ENCODE measurements at places on chromosomes 2 and 18.

DNA sequence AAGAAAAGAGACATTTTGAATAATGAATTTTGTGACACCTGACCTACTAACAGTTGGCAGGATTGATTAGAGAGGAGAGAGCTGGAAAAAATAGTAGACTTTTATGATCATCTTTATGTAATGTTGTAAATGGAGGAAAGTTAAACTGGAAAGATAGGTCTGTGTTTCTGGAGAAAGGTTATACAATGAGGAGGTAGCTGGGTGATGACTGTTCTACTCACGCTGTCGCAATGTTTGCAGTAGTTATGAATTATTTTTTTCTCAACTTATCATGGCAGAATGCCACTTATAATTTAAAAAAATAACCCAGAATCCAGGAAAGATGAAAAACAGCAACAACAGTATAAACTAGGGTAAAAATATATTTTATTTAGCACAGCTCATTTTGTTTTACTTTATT lies 364.9 kb downstream of the SPAG16 start:
- no peak for DNase-seq

DNA sequence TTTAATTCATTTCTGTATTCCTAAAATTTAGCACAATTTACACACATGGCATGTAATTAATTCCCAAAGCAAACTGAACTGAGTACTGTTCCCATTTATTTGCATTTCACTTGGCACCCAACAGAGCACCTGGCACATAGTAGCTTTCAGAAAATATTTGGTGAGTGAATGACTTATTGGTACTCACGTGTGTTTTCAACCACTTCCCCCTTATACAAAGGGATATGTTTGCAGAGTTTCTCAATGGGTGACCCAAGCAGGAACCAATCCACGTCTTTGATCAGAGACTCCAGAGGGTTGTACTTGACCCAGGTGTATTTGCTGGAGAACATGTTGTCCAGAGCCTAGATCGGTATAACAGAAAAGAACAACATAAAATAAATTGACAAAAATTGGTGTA lies 6.6 kb downstream of the GKN2 start:
- DNase-seq, result no peak

GRCh38 chr2:146496248-146496647 lies 1348.6 kb upstream of the ACVR2A start:
- no peak for DNase-seq

DNA sequence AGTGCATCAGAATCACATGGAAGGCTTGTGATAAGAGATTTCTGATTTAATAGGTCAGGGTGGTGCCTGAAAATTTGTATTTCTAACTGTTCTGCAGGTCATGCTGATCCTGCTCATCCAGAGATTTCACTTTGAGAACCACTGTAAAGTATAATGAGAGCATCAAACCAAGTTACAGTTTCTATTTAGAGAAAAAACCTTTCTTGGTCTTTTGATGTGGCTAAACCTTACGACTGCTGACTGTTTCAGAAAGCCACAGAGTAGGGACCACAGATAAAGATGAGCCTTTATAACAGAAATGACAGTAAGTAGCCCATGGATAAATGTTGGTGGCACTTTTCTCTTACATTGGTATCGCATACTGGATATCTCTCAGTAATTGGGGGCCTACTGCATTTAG lies 109.4 kb upstream of the FANCL start:
- DNase-seq, result peak; percentile 12

GRCh38 chr2:220154304-220154703 lies 526.9 kb downstream of the SLC4A3 start:
- DNase-seq, result no peak

DNA sequence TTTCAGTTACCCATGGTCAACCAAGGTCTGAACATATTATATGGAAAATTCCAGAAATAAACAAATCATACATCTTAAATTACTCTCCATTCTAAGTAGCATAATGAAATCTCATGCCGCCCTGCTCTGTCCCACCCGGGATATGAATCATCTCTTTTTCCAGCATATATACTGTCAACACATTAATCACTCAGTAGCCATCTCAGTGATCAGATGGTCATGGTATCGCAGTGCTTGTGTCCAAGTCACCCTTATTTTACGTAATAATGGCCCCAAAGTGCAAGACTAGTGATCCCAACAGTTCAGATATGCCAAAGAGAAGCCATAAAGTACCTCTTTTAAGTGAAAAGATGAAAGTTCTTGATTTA lies 43.8 kb downstream of the OSBPL6 start:
- DNase-seq, result no peak

DNA sequence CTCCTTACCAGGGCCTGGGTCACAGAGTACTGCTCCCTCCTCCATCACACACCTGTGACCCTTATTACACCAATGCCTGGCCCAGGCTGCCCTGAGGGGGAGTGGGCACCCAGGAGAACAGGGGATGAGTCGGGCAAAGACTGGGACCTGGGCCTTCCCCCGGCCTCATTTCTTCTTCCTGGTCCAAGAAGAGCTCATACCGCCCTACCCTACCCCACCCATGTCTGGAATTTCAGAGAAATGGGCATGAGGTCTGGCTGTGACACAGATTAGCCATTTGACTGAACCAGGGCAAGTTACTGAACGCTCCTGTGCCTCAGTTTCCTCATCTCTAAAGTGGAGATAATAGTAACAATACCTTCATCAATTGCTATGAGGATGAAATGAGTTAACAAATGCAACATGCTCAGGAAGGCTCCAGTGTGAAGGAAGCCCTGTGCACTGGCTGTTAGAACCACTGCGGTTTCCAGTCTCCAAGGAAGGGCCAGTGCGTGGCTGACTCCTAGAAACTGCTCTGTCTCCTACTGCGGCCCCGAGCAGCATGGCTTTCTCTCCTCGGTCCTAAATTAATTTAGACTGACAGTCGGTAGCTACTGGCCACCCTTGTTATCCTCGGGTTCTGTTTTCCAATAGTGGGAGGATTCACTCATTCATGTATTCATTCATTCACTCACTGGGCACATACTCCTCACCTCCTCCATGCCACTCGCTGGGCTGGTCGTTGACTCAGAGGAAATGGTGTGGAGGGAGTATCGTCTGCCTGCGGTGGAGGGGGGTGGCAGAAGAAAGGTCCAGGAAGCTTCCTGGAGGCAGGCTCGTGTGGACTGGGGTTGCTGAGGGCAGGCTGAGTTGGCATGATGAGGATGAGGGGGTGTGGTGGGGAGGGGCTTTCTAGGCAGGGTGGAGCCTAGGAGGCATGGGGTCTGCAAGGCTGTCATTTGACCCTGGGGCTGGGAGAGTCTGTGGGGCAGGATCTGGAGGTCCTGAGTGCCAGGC lies 175.6 kb downstream of the GLI2 start:
- DNase-seq, result no peak

- DNase-seq, result no peak
Measured at GRCh38 chr18:9329471-9329870, 5.1 kb upstream of the TWSG1 start.

GRCh38 chr18:8121942-8122480 lies 487.2 kb upstream of the RAB12 start:
- no peak for DNase-seq

GRCh38 chr2:176491172-176491904 lies 222.1 kb downstream of the MTX2 start:
- peak; percentile 91 for DNase-seq

GRCh38 chr2:135337071-135337470 lies 193.9 kb downstream of the ZRANB3 start:
- no peak for DNase-seq

DNA sequence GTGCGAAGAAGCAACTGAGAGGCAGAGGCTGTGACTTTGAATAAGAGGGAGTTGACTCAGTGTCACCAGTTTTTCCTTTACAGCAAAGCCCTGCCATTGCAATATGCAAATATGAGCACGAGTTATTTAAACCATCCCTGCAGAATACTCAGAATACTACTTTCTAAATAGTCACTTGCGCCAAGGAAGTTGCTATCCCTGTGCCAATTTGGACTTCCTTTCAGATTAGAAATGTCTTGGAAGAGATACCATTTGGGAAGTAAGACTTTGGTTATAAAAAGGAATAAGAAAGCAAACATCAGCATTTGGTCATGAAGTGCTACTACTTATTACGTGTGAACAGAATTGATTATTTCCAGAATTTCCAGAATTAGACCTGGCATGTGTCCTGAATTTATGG lies 151.8 kb upstream of the MYT1L start:
- no peak for DNase-seq

DNA sequence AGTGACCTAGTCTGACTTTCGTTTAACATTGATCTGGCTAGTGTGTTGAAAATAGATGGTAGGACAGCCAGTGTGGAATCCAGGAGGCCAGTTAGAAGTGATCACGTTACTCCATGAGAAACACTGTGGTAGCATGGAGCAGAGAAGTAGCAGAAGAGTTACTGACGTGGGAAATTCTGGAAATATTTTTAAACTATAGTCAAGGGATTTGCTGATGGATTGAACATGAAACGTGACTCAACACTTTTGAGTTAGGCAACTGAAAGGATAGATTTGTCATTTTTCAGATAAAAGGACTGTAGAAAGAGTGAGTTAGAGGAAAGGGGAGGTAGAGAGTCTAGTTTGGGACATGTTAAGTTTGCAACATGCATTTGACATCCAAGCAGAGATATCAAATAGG lies 130.4 kb downstream of the IRS1 start:
- no peak for DNase-seq

GRCh38 chr2:160290598-160290997 lies 90.5 kb upstream of the ITGB6 start:
- no peak for DNase-seq

DNA sequence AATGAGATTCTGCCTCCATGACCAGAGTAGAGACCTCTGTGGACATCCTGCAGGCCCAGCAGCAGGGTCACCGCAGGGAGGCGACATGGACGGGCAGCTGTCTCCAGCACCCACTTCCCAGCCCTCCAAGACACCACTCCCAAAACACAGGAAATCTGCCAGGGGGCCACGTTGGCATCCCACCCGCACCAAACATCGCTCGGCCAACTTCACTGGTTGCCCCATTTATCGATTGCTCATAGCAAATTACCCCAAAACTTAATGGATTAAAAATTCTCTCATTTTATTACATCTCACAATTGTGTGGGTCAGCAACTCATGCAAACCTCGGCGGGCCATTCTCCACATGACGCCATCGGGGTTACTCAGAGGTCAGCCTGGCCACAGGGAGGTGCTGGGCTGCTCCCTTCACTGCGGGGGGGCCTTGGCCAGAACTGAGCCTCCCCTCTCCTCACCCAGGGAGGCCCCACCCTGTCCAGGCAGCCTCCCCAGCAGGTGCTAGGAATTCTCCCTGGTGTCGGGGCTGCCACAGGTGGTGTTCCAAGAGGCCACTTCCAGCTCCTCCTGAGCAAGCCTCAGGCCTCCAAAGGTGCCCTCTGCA lies 420.7 kb upstream of the MYT1L start:
- no peak for DNase-seq

DNA sequence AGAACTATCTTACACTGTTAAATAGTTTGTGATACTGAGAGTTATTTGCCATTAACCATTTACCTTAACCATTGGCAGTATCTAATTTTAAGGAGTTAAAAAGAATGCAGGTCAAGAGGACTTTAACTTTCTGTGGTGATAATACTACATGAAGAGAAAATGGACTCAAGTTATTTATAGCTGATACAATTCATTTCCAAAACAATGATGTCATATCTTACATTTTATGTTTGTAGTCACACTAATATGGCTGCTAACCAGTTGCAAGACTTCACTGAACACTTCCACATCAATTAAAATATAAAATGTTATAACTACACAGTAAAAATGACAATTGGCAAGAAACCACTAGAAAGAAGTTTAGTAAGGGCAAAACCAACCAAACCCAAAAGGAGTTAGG lies 77.7 kb downstream of the CDH2 start:
- no peak for DNase-seq

DNA sequence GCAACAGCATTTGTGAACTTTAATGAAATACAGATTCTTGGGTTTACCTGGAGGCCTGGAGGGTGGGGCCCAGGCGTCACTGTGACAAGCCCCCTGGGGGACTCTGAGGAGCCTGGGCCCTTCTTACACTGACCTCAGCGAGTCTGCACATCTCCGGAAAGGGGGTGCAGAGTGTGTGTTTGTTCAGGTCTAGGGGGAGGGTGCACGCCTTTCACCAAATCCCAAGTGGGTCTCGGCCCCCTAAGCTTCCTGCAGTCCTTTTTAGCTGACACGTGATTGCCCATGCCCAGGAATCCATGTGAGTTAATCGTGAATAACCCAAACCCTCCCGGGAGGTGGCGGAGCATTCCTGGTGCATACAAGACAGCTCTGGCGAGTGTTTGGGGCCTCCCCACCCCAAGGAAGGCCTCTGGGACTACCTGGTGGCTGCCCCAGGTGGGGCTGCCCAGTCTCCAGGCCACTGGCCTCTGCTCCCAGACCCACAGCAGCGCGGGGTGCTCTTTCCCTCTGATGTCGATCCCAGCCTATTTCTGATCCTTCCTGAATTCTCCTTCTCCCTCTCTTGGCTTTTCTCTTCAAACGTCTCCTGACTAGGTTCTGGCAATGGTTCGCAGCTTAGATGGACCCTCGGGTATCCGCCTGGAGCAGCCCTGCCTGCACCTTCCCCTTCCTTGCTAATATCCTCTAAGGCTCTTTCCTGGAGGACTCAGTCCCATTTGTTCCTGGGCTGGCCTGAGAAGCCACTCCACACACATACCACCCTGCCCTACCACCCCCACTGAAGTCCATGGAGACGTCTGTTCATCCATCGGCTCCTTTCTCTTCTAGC lies 10.0 kb downstream of the NGEF start:
- DNase-seq, result no peak
